ENCODE measurements at places on chromosomes 7 and 10.

GRCh38 chr10:122853665-122854313, 8.1 kb upstream of the CUZD1 start:
- peak; percentile 25 for DNase-seq

GRCh38 chr7:151385626-151386300, 24.1 kb downstream of the WDR86 start:
- no peak for DNase-seq

GRCh38 chr7:55335151-55335550, 30.0 kb upstream of the LANCL2 start:
- DNase-seq, result no peak

GRCh38 chr10:122939856-122940543, 14.0 kb downstream of the C10orf88 start:
- DNase-seq, result no peak

DNA sequence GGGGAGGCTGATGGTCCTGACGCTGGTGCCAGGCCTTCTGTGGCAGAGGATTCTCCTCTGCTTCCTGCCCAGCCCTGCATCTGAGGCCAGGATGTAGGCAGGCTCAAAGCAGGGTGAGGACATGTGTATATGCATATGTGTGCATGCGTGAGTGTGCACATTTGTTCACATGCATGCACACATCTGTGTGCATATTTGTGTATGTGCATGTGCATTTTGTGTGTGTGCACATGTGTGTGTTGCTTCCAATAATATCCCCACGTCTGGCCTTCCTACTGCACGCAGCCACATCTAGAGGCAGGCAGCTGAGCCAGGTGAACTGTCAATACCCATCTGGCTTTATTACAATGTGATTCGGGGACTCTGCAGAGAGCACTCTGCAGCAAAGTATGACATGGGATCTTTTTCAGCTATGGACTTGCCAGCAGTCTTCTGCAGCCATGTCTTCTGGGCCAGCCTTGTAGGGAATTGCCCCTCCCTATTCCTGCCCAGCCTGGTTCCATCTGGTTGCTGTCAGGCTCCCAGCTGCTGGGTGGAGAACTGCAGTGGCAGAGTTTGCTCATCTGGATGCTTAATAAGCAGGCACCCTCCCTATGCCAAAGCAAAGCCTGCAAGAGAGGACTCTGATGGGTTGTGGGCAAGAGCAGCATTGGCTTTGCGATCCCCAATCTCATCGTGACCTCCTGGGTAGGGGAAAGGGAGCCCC, 140.7 kb downstream of the PFKFB3 start:
- no peak for DNase-seq

- DNase-seq, result peak; percentile 9
Measured at GRCh38 chr10:22370320-22370719, 25.0 kb downstream of the SPAG6 start.

DNA sequence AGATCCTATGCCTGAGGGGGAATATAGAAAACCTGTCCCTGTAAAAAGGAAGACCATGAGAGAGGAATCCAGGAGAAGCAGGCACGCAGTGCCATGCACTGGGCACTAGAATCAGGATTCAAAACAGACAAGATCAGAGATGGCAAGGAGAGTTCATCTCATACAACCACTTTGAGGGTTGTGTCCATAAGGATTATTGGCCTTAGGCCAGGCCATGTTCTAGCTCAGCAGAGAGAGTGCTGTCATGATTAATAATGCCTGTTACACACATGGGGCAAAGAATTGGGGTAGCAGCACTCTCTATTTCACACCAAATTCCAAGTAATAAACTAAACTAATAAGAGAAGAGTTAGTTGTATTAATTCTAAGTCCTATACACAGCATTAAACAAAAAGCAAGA, 29.1 kb downstream of the EZH2 start:
- no peak for DNase-seq

- DNase-seq, result no peak
Measured at GRCh38 chr7:115844857-115845256, 185.7 kb downstream of the TFEC start.

DNA sequence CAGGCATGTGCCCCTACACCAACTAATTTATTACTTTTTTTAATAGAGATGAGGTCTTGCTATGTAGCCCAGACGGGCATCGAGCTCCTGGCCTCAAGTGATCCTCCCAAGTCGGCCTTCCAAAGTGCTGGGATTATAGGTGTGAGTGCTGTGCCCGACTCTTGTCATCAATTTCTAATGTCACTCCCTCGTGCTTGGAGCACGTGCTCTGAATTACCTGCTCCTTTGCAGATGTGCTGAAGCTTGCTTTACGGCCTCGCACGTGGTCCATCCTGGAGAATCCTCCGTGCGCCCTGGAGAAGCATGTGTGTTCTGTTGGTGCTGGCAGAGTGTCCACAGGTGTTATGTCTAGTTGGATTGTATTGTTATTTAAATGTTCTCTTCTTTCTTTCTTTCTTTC, 11.8 kb upstream of the UBE3C start:
- DNase-seq, result no peak

DNA sequence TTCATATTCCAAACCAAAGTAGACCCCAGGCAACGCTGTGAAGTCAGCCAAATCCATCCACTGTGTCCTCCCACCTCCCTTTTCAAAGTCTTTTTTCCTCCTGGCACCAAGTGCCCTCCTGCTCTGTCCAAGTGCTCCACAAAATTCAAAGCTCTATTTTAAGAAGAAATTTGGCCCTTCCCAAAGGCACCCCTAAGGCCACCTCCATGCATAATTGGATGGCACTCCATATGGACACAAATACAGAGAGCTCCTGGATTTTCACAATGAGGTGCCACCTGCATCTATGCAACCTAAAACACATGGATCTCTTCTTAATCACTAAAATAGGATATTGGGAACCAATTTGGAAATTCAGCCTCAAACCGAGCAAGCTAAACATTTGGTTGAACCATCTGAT, 121.6 kb downstream of the RELN start:
- no peak for DNase-seq

DNA sequence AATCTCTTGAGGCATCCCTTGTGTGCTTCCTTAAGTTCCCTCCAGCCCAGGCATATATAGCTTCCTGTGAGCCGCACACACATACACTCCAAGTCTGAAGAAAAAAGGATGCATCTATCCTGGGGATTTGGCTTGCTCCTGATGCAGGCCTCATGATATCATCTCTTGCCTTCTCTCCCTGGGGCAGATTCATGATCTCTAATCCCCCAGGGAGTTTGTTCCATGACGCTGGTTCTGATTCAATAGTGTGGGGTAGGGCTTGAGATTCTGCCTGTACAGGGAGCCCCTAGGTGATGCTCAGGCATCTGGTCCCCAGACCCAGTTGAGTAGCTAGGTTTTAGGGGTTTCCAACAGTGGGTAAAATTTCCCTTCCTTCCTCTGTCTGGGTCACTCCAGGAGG, 1.5 kb downstream of the PON1 start:
- no peak for DNase-seq

- no peak for DNase-seq
Measured at GRCh38 chr7:29483219-29484104, 80.2 kb upstream of the PRR15 start.

GRCh38 chr10:59337201-59337652, 25.1 kb downstream of the FAM13C start:
- DNase-seq, result no peak

- DNase-seq, result no peak
Measured at GRCh38 chr10:113053881-113054280, 103.8 kb downstream of the TCF7L2 start.

DNA sequence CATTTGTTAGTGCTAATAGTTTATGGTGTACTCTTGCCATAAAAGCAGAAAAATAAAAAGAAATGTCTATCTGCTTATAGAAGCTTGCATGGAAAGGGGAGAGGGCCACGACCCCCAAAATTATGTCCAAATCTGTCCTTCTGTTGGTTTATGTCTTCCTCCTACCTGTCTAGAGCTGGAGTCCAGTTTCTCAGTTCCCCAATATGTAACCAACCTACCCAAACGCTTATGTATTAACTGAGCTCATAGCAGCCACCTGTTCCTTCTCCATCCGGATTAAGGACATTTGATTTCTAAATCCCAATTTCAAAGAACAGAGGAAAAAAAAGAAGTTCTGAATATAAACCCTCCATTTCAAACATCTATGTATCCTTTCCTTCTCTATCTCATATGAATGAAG, 30.3 kb upstream of the TPK1 start:
- no peak for DNase-seq

- peak; percentile 57 for DNase-seq
Measured at GRCh38 chr10:114103284-114103683, 59.6 kb downstream of the ADRB1 start.

DNA sequence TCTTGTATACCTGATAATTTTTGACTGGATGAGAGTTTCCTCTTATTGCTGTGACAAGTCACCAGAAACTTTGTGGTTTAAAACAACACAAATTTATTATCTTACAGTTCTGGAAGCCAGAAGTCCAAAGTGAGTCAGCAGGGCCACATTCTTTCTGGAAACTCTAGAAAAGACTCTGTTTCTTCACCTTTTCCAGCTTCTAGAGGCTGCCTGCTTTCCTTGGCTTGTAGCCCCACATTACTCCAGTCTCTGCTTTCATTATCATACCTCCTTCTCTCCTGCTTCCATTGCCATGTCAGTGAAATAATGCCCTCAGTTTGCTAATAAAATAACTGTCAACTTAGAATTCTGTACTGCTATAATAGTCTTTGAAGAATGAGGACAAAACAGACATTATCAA, 65.3 kb downstream of the VCL start:
- no peak for DNase-seq

- no peak for DNase-seq
Measured at GRCh38 chr10:12165036-12165435, 30.7 kb downstream of the NUDT5 start.

GRCh38 chr7:137513091-137513490, 169.6 kb upstream of the PTN start:
- no peak for DNase-seq

DNA sequence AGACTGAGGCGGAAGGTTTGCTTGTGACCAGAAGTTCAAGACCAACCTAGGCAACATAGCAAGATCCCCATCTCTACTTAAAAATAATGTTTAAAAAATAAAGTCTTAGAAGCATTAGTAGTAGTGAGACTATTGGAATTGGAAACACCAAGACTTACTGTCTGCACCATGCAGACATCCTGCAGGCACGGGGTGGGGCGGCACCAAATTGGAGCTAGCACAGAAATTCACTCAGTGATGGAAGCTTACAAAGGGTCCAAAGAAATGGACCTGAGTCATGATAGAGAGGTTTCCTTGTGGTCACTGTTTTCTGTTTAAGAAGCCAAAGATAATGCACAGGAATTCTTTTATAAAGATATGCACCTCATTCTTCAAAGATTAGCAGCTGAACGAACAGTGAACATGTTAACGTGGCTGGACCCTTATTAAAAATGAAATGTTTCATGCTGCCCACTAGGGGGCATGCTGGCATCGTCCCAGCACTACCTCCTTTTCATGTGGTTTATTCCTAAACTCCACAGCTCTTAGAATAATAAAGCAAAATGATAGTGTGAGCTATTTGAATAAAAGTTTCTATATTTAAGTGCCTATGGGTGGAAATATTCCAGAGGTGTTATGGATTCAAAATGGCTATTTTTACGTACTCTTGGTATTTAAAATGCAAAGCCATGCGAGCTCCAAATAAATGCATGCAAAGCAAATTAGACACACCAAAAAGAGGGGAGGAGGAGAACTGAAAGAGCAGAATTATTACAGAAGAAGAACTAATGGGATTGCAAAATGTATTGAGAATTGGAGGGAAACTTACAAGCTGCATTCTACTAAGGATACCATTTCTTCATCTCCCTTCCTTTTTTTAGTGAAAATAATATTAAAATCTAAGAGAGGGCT, 28.6 kb downstream of the PDSS1 start:
- peak; percentile 59 for DNase-seq

GRCh38 chr10:99346247-99346646, 17.1 kb downstream of the CNNM1 start:
- no peak for DNase-seq

- no peak for DNase-seq
Measured at GRCh38 chr7:91465595-91466061, 201.4 kb downstream of the FZD1 start.

- no peak for DNase-seq
Measured at GRCh38 chr10:133465191-133465949, 11.6 kb downstream of the SCART1 start.

- DNase-seq, result no peak
Measured at GRCh38 chr10:96895662-96896424, 63.7 kb downstream of the LCOR start.

DNA sequence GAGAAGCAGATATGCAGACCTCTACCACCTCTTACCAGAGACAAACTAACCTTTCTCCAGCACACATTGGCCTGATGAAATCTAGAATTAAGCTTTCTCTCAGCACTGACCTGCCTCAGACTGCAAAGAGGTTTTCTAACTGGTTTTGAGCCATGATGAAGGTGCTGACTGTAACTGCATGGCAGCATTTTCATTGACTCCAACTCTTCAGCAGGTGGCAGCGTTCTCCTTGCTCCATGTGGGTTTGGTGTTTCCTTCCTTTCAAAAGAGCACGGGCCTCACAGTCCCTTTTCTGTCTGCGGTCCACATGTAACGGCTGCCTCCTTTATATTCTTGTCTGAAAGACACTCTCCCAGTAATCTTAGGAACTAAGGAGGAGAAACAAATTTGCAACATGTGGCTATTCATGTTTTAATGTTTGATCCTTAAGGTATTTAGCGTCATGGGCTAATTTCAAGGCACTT, 12.6 kb downstream of the KLLN start:
- DNase-seq, result peak; percentile 92

- DNase-seq, result no peak
Measured at GRCh38 chr7:2631946-2632732, at the start of gene TTYH3. Gene TTYH3, plus strand, starts transcription at chr7:2631986. Its CDS starts 170 bp downstream, at chr7:2632156.

DNA sequence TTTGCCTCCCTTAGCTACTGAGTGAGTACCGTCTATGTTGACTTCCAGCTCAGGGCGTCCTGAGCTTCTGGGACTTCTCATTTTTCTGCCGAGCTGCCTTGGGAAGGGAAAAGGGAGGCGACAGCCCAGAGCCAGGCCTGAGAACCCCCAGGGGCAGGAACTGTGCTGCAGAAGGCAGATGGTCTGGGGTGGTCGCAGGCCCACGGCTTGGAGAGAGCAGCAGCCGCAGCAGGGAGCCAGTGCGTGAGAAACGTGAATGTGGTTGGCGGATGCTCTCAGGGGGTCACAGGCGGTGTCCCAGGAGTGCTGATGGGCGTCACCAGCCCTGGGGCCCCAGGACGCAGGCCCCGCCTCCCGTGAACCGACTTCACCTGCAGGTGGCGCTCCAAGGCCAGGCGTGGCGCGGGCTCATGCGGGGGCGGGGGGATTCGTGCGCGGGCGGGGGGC, 9.2 kb upstream of the PWWP2B start:
- DNase-seq, result peak; percentile 45

GRCh38 chr10:60341969-60342368, 47.7 kb downstream of the ANK3 start:
- no peak for DNase-seq

GRCh38 chr10:111118758-111119157, 41.9 kb downstream of the ADRA2A start:
- DNase-seq, result no peak

- no peak for DNase-seq
Measured at GRCh38 chr7:159167139-159167538, 22.5 kb upstream of the VIPR2 start.

DNA sequence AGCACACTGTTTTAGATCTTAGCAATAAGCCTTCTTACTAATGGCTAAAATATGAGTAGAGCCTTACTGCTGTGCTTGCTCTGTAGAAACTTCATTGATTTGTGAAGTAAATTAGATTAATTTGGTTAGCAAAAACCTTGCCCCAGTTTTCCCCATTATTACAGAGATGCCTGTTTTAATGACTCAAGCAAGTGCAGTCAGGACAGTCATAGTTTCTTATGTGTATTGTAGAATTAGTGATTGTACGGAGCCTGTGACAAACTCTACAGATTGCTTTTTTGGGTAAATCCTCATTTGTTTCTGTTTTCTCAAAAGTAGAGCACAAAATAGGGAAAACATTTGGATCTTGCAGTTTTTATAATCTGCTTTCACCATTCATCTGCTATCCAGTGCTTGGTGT, 7.0 kb downstream of the TAX1BP1 start:
- DNase-seq, result no peak

All from Jurkat, Clone E6-1 (cell line).